Stimulated activated CD4-positive, alpha-beta T cell treated with anti-CD3 and anti-CD28 coated beads, TNF-alpha, amount 100 ng/mL, for 1 hour (primary cell): ENCODE measurements at places on chromosomes 4 and X.

GRCh38 chr4:142705820-142706219, 140.3 kb downstream of the INPP4B start:
- DNase-seq: no peak

DNA sequence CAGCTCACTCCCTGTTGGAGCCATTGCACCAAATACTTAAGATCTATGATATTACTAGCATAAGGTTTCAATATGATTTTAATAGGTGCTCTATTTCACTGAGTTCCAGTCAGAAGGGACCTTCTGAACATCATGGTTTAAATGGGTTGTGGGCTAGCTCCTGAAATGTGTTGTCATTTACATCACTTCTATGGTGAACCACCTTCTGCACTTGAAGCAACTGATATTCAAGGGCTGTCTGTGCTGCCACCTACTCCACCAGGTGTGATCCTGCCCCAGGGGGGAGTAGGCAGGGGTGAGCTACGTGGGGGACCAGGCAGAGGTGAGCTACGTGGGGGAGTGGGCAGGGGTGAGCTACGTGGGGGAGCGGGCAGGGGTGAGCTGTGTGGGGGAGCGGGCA, 35.2 kb downstream of the RNF175 start:
- DNase-seq: no peak

DNA sequence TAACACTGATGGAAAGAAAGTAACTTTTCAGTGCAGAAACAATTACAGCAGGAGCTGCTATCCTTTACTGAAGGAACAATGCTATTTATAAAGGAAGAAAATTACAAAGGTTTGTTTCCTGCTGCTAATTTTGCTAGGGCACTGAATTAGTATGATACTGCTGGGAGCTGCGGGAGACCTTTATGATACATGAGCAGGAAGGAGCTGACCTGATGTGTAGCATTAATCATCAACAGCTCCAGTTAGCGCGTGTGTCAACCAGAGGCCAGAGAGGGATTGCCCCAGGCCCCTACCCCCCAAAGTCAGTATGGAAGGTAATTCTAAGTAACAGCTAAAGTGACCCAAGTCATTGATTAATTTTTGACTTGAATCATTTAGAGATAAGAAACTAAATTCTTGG, 728.9 kb downstream of the PCDH18 start:
- DNase-seq: no peak

DNA sequence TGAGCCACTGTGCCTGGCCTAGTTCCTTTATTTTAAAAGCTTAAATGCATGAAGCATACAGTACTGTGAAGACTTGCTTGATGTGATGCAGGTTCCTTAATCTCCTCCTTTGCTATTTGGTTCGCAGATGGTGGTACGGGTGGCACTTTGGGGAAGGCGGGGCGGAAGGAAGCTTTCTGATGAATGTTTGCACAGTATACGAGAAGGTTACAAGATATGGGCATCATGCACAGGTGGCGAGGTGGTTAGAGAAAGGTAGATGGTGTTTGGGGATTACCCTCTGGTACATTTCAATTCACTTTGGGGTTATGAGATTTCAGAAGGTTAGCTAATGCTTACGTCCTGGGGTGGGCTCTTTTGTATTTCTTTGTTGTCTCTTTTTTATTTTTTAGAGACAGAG, 17.2 kb downstream of the RHOH start:
- DNase-seq: no peak

DNA sequence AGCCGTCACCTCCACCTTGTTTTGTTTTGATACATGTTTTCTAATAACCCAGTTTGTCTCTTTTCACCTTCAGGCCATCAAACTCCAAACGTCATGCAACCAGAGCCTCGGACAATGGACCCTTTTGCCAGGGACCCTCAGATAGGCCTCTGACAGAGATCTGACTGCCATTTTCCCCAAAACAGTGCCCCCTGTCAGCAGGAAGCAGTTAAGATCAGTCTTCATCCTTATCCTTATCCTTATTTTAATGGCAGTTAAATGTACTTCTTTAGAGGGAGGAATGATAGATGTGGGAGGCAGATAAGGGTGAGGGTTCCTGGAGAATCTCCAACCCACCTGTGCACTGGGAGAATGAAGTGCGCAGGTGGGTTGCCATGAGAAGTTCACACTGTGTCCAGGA, 135.7 kb downstream of the ANAPC10 start:
- DNase-seq: no peak

DNA sequence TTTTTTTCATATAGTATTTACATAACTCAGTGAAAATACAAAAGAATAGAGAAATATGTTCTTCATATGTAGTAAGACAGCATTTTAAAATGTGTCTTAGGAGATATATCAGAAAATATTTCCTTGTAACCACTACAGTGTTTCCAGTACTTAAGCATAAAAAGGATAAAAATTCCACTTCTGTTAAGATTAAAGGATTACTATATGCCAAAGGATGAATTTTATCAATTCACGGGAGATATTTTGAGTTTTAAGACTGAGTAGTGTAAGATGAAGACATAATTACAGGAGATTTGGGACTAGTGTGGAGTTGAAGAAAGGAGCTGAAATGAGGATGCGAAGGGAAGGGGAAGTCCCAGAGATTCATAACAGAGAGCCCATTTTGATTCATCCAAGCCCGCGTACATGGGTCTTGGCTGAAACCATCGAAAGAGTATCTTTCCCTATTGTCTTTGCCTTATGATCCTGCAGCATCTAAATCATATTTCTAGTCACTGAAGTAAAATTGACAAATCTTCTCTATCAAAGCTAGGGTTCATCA, 58.7 kb downstream of the MAD2L1 start:
- DNase-seq: no peak

- no peak for DNase-seq
Measured at GRCh38 chrX:23900220-23900797, 7.4 kb downstream of the APOO start.

- DNase-seq: no peak
Measured at GRCh38 chrX:117274965-117275364, 812.2 kb upstream of the CT83 start.

DNA sequence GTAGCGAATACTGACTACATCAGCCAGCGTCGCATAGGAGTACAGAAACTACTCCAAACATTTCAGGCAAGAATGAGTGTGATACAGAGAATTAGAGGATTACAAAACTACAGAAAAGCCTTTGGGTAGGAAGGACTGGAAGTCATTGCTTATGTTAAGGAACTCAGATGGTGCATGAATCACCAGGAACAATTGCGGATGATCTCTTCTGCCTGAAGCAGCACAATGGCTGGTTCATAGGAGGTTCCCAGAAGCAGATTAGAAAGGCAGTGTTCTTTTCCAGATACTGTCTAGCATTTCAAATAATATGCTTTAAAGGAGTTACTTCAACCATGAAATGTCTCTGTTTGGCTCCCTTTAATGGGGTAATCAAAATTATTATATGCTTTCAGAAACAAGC, 42.5 kb upstream of the MAP9 start:
- no peak for DNase-seq

GRCh38 chrX:148878371-148878770, 378.0 kb downstream of the AFF2 start:
- no peak for DNase-seq

- no peak for DNase-seq
Measured at GRCh38 chr4:140724760-140725159, 31.4 kb downstream of the TBC1D9 start.

- no peak for DNase-seq
Measured at GRCh38 chrX:10697616-10698317, 77.4 kb upstream of the MID1 start.
